NCI-H1436 treated with DMSO at 0.1 percent for 48 hours (cell line): ENCODE measurements at places on chromosomes 16 and 17.

DNA sequence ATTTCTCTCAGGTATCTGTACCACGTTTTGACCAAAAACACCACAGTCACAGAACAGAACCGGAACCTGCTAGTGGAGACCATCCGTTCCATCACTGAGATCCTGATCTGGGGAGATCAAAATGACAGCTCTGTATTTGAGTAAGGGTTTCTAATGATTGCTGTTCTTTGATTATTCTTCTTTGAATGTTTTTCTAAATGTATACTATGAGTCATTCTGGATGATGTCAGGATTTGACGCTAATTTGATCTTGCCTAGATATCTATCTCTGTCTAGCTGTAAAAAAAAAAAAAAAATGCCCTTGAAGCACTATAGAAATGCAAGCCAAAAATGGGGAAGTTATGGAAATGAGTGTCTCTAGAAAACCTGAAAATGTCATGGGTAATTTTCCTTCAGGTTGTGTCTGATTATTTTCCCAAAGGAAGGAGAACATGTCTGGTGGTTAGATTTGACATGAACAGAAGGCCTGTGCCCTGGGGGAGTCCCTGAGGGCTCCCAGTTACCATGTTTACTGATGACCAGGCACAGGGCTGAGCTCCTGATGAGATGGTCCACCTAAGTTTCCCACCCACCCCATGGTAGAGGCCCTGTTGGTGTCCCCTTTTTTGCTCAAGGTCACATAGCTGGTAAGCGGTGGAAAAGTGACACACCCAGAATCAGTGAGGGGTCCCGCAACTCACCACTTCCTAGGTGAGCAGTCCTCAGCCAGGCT, 13.6 kb downstream of the CLEC16A start:
- DNase-seq = no peak

DNA sequence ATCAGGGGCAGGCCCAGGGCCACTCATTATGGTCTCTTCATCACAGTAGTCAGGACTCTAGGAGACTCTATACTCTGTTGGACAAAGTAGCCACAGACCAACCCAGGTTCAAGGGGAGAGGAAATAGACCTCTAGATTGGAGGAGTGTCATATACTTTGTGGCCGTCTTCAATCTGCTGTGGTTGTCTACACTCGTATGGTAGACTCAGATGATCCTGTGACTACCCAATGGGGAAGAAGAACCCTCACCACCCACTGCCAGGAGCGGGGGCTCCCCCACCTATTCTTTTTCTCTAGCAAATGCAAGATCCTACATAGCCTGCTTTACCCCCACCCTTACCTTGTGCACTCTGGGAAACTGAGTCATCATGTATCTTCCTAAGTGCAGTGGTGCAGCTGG, 80.5 kb downstream of the KSR1 start:
- no peak for DNase-seq

- DNase-seq = no peak
These were observed 184.9 kb downstream of the PARN start for GRCh38 chr16:14444979-14445810.

- DNase-seq = no peak
These were observed 40.1 kb downstream of the NT5M start for GRCh38 chr17:17343160-17343735.

DNA sequence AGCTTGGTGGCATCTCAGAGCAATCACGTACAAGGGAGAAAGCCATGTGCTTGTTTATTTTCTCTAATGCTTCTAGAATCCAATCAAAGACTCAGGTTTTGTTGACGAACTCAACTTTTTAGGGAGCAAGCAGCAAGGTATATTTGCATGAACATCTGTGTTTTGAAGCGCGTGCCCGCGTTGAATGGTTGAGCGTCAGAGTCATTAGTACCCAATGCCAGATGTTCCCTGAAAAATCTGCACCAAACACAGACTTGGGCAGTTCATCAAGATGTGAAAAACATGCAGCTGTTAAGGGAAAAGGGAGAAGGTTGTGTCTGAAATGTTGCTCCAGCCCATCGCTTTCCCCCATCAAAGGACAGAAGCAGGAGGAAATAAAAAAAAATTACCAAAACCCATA, 170.4 kb downstream of the SNX29 start:
- DNase-seq = no peak

GRCh38 chr16:26360867-26361266, 669.1 kb downstream of the HS3ST4 start:
- no peak for DNase-seq

- no peak for DNase-seq
These were observed 497.8 kb upstream of the ZFHX3 start for GRCh38 chr16:73545755-73546154.

GRCh38 chr16:10103118-10103517, 79.1 kb downstream of the GRIN2A start:
- no peak for DNase-seq

- DNase-seq = no peak
These were observed 6.1 kb downstream of the HIRIP3 start for GRCh38 chr16:29989111-29989858.

DNA sequence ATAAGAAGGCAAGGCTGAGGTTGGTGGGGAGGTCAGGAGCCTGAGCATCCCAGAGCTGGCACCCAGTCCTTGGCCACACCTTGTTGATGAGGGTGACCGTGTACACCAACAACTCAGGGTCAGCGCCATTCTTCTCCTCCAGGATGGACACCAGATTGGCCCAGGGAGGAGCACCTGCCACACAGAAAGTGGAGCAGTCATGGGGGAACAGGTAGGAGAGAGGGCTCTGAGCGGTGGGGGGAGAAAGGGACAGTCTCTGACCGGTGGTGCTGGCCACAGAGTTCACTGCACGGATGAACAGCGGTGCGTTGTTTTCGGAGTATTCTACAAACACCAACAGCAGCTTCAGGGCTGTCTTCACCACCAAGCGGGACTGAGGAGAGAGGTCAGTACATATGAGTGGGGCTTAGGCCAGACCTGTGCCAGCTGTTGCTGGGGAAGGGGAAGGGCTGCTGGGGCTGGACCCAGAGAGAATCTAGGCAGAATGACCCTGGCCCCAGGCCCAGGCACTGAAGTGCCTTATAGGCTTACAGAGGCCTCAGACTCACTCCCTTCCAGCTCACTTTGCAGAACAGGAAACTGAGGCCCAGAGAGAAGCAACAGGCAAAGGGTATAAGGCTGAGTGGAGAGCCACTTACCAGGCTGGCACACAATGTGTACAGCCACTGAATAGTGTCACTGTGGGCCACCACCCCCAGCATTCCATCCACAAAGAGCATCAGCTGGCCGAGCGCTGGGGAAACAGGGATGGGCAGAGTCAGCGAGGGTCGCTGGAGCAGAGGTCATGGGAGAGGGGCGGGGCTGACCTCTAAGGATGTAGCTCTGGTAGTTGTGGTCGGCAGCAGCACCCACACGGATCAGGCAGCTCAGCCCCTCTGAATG, 9.6 kb downstream of the FHOD1 start:
- no peak for DNase-seq

DNA sequence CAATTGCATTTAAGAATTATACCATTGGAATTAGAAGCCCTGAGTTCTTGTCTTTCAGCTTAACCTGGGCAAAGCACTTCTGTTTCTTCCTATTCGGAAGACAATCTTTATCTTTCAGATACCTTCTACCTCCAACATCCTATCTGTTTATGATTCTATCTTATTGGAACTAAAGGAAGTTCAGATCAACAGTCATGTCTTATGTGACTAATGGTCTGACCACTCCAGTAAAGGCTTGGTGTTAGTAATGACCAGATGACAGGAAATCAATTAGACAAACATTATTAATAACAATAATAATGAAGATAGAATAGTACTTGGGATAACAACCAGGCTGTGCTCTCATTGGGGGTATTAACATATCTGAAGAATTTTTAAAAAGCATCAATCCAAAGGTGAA, 11.3 kb downstream of the HS3ST3A1 start:
- DNase-seq = no peak

GRCh38 chr16:80346111-80346632, 194.6 kb upstream of the DYNLRB2 start:
- no peak for DNase-seq

- no peak for DNase-seq
These were observed 103.0 kb upstream of the SHISA6 start for GRCh38 chr17:11138023-11138422.

DNA sequence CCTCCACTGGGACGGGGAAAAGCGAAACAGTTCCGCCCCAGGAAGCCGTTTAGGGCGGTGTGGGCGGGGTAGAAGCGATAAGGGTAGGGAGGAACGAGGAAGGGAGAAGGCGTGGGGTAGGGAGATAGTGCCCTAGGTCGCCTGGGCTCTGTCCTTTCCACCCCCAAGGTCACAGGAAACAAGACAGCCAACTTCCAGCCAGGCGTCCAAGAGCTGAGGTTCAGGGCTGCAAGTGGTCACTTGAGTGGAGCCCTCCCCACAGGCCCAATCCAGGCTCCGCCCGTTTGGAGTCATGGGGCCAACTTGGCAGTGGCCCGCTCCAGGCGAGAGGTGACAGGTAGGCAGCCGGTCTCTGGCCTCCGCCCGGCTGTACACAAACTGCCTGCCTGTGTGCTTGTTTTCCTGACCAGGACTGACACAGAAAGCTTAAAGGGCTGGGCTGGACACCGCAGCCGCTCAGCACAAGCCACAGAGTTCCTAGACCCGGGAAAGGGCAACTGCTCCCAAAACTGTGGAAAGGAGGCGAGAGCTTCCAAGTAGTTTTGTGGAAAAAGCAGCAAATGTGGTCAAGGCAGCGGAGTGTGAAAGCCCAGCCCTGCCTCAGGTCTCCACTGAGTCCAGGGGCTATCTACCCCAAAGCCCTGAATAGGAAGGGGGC, at the start of gene RILP:
RILP (minus strand) TSS at position 23 of the 658 bp plus-strand sequence. CDS start 62 bp downstream, outside the sequence.
- no peak for DNase-seq

GRCh38 chr17:79388556-79389295, 222.1 kb downstream of the RBFOX3 start:
- DNase-seq = no peak

DNA sequence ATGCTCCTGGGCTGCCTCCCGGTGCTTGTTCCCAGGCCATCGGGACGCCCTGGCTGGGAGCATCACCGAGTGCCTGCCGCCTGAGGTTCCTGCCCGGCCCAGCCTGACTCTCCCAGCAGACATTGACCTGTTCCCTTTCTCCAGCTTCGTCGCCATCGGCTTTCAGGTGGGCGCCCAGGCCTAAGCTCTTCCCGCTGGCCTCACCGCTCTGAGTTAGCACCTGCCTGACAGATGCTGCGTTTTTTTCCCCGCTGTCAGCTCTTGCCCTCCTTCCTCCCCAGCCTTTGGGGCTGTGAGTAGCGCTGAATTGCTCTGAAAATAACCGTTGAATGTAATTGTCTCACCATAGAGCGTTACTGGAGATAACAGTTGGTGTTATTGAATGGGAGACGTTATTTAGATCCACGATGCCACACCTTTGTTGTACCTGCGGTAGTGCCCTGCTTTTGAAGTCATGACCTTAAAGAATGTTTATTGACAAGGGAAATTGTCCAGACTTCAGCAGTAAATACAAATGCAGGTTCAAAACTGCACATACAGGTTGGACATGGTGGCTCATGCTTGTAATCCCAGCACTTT, 21.3 kb upstream of the SMIM5 start:
- no peak for DNase-seq

GRCh38 chr17:83145358-83145738, 65.9 kb downstream of the METRNL start:
- DNase-seq = no peak

- DNase-seq = no peak
These were observed 6.9 kb downstream of the TEPSIN start for GRCh38 chr17:81231766-81232581.

DNA sequence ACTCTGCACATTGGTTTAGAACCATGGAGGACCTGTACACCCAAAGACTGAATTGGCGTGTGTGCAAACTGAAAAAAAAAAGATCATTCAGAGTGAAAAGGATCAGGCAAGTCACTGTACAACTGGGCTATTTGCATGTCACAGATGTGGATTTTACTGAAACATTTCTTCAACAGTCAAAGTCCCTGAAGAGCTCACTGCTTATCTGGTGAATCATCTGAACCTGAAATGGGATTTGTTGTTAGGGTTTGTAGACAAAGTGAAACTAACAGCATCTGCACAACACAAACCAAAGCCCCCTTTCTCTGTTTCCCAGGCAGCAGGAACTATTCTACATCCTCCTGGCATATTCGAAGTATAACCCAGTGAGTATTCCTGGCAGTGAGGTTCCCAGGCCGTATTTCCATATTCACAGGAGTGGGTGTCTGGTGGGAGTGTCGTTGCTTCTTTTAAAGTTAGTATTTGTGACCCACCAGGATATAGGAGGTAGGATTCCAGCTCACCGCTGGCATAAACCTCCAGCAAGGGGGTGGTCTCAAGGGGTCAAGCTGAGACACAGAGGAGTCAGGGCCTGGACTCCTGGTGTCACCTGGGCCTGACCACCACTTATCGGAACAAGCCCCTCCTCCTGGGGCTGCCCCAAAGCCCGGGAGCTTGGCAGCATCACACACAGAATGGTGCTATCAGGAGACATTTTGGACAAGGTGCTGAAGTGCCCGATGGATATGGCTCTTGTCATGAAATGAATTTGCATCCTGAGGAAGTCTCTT, 80.9 kb downstream of the GOSR1 start:
- no peak for DNase-seq

GRCh38 chr16:11401161-11402050, 56.1 kb downstream of the RMI2 start:
- DNase-seq = no peak

- DNase-seq = no peak
These were observed 51.5 kb downstream of the PAFAH1B1 start for GRCh38 chr17:2644971-2645370.

DNA sequence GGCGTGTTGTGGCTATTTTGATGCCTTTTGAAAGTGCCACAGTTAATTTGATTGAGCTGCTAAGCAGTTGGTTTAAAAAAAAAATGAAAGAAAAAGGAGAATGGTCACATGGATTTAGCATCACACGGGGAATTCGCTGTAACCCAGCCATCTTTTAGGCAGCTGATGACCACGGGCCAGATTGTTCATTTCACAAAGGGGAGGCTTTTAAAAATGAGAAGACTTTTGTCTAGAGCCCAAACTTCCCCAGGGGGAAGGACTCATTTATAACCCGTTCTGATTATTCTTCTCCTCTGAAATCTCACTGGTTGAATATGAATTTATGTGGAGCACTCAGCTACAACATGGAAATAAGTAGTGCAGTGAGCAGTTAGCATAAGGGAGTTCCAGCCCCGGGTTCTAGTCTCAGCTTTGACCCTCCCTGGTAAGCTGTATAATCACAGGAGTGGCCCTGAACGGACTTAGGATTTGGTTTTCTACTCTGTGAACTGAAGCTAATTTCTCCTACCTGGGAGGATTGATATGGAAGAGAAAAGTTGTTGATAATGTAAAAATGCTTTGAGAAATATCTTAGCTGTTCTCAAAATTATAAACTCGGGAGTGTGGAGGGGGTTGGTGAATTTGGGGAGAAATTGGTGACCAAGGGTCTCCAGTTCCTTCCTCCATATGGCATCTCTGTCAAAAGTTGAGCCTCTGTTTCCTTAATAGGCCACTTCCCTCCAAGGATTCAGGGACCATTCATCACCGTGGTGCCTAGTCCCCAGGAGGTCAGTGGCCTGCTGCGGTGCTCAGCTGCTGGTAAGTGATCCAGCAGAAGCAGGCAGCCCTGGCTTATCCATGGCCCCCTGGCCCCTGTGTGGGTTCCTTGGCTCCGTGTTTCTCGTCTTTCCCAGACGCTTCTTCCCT, 76.4 kb upstream of the TBX2 start:
- no peak for DNase-seq
